ENCODE measurements at places on chromosomes 1 and 21.

GRCh38 chr1:225780630-225781029 is 3.0 kb downstream of the SRP9 start:
- no peak for DNase-seq

GRCh38 chr1:67688526-67689219 is 3.7 kb downstream of the GADD45A start:
- no peak for DNase-seq

- no peak for DNase-seq
These were observed 6.8 kb upstream of the SLAMF1 start for GRCh38 chr1:160653620-160654016.

GRCh38 chr1:93608187-93609109 is 73.2 kb downstream of the BCAR3 start:
- no peak for DNase-seq

- DNase-seq: no peak
These were observed 64.9 kb downstream of the TOR1AIP2 start for GRCh38 chr1:179812501-179813292.

- peak; percentile 48 for DNase-seq
These were observed 75.2 kb downstream of the KIFAP3 start for GRCh38 chr1:169999331-169999741.

GRCh38 chr1:30731806-30732276 is 8.5 kb upstream of the MATN1 start:
- no peak for DNase-seq

DNA sequence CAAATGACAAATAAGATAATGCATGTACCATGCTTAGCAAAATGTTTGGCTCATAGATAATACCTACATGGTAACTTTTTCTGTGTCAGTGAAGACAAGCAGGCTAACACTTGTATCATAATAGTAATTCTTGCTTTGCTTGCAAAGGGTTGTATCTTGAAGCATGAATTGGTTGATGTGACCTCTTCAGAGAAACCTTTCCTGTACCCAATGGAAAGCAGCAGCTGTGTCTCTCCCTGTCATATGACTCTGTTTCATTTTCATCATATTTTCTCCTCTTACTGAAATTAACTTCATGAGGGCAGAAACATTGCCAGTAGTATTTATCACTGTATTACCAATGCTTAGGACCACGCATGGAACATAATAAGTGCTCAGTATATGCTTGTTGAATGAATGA is 4.4 kb downstream of the SH2D1B start:
- DNase-seq: no peak

DNA sequence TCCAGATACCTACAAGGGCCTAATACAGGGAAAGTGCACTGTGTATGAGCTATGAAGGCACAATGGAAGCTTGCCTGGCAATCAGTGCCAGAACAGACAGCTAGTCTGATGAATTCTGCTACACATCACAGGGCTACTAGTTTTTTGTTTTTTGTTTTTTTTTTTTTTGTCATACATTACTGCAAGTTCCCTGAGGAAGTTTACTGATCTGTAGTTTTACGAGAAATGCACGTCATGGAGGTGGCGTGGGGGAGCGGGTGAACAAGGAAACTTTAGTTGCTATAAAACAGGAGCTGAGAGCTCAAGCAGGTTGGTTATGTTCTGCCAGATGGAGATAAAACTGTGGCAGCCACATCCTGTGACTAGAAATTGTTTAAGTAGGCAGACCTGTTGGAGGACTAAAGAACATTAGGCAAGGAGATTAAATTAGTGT is 17.7 kb downstream of the PTPRC start:
- no peak for DNase-seq

GRCh38 chr1:115091572-115091971 is 2.3 kb upstream of the TSPAN2 start:
- no peak for DNase-seq

DNA sequence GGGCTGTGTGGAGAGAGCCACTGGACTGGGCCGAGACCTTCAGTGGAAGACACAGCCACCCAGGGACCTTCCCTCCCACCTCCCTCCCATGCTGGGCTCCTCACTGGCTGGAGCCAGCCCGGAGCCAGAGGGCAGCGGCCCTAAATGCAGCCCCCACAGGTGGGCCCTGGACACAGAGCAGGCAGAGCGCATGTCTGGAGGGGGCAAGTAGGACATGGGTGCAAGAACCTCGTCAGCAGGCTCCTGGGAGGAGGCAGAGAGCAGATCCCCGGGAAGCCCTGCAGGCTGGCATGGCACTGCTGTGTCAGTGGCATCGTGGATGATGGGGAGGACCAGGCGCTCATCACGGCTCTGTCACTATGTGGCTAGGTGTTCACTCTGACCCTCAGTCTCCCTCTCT is 45.7 kb downstream of the DMRTB1 start:
- no peak for DNase-seq

- no peak for DNase-seq
These were observed 105.6 kb upstream of the COG2 start for GRCh38 chr1:230536641-230537155.

- no peak for DNase-seq
These were observed 158.0 kb downstream of the EIF4G3 start for GRCh38 chr1:21018673-21019072.

GRCh38 chr1:157147906-157148700 is 9.9 kb upstream of the ETV3 start:
- no peak for DNase-seq

- no peak for DNase-seq
These were observed 437.8 kb downstream of the PTBP2 start for GRCh38 chr1:97159342-97159741.

DNA sequence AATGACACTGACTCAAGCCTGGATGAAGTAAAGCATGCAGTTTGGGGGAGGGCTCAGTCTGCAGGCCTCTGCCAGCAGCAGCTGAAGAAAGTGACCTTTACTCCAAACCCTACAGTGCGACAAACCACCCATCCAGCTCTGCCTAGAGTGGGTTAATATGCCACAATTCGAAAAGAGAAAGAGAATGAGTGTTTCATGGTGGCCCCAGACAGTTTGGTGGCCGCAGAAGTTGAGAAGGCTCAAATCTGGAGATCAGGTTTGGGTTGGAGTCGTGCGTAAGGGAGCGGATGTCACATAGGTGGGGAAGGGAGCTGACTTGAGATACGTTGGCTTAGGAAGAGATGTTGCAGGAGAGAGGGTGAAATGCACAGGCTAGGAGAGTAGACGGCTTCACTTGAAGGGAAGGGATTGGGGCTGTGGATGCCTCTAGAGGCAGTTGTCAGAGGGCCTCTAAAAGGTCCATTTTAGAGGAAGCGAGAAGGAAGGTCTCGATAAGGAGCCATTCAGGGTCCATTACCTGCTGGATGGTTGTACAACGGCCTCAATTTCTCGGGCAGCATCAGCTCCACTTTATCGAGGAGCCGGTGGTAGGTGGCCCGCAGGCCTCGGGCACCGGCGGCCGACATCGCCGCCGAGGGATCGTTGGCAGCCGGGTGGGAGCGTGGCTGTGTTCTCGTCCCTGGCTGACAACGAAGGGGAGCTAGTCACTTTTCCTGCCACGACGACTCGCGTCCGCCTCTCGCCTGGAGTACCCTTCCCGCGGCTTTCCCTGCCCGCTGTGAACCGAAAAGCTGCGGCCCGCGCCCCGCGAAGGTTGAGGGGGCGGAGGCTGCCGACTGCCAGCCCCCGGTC is 1.0 kb upstream of the DCAF6 start:
- DNase-seq: no peak

- DNase-seq: no peak
These were observed 3.3 kb downstream of the PLA2G5 start for GRCh38 chr1:20073256-20073655.

DNA sequence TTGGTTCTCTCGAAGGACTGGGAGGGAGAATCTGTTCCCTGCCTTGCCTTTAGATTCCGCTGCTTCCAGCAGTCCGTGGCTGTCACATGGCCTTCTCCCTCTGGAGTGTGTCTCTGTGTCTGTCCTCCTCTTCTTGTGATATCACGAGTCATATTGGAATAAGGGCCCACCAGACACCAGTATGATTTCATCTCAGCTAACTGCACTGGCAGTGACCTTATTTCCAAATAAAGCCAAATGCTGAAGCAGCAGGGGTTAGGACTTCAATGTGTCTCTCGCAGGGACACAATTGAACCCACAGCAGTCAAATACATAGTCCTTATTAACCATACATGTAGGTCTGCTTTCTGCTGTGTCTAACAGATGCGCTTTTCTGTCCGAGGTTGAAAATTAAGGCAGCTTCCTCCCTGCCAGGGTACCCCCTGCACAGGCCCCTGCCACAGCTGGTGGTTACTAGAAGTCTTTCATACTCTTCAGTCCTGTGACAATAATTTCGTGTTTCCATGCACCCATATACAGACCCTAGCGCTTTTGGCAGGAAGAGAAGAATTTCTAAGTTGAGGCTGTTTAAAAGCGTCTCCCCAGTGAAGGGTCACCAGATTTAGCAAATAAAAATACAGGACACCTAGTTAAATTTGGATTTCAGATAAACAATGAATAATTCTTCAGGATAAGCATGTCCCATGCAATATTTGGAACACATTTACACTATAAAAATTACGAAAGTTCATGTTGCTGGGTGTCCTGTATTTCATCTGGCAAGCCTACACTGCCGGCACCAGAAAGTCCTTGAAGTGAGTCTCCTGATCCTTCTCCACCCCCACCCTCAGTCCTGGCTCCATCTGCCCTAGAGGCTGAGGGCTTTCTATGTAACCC is 182.1 kb downstream of the ETS2 start:
- no peak for DNase-seq

GRCh38 chr1:44036409-44037139 is 5.3 kb upstream of the SLC6A9 start:
- no peak for DNase-seq

DNA sequence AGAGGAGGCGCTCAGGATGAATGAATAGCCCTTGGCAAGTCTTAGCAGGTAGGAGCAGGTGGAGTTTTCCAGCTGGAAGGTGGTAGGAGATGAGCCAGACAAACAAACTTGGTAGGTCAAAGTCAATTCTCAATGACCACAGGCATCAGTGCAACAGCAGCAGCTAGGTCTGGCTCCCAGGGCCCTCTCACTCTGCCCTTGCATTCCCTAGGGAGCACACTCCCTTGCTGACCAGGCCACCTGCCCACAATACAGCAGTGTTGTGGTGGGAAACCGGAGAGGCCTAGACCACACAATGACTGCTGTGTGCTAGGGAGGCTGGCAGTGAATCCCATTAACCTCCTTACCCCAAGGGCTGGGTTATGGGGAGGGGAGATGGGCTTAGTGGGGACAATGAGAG is 13.0 kb upstream of the PAQR6 start:
- no peak for DNase-seq

- no peak for DNase-seq
These were observed 144.7 kb upstream of the SPATA6 start for GRCh38 chr1:48616710-48617109.

GRCh38 chr1:37493336-37494098 is 19.1 kb downstream of the ZC3H12A start:
- no peak for DNase-seq

DNA sequence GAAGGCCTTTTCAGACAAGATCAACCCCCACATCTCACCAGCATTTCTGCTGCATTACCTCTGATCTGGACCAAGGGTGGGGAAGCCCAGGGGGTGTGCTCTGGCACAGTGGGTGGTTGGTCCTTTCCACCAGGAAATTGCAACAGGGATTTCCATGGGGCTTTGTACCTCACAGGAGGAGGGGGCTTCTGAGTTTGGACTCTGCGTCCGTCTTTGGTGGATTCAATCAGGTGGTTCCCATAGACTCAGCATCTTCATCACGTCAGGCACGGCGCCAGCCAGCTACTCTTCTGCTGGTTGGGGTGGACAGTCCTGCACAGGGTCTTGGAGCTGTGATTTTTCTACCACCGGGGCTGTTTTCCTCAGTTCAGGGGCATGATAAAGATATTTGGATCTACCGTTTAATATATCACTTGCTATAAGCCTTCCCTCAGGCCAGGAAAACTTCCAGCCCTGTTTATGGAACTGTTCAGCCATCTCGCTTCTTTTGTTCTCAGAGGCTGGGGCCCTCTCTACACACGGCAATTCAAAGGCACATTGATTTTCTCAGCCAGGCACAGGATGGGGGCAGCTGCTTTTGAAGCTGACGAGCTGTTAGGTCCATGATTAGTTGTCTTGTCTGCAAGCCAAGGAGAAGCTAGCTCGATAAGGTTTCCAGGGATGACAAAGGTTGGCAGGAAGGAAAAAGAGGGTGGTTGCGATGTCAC is 467.3 kb downstream of the CAMTA1 start:
- DNase-seq: no peak

DNA sequence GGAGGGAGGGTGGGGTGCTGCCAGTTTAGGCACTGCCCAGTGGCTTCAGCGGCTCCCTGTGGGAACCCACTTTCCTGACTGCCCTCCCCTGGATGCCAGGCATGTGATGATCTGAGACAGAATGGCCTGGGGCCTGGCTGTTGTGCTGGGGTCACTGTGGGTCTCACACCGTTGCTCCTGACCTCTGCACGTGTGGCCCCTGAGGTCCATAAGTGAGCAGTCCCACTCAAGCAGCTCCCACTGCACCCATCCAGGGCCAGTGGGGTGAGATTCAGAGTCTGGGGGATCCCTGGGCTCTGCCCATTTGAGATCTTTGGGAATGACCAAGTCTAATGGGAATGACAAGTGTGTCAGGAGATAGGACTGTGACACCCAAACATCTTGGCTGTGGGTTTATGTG is 18.0 kb downstream of the PODN start:
- DNase-seq: no peak

DNA sequence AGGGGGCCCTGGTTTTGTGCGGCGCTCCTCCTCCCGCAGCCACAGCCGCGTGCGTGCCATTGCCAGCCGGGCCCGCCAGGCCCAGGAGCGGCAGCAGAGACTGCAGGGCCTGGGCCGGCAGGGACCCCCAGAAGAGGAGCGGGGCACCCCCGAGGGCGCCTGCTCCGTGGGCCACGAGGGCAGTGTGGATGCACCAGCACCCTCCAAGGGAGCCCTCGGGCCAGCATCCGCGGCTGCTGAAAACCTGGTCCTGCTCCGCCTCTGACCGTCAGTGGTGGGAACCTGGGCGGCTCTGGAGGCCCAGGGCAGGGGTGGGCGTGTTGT is 21.5 kb downstream of the PANK4 start:
- DNase-seq: no peak

- no peak for DNase-seq
These were observed 8.1 kb downstream of the LRRC53 start for GRCh38 chr1:74504125-74504932.

DNA sequence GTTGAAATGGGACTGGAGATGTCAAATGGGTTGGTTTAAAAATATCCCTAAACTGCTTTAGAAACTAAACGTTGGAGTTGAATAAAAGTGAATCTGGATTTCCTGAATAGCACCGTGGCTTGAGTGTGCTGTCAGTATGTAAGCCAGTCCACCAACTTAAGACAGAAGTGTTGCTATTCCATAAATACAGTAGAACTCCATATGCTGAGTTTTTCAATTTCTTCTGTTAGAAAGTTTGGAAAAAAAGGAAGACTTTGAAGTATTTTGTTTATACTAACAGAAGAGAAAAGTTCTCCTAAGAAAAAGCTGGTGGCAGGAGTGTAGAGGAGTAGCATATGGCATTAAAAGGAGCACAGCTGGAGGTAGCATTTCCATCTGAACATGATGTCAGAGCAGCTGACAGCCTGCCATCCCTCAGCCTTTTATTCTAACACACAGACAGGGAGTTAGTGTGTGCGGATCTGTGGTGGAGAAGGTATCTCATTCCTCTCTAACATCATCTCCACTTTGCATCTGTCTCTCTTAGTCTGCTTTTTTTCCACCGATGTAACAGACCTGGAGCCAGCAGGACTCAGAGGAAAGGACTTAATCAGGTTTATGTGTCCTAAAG is at the start of gene ZBTB18:
TSS of gene ZBTB18 (plus strand) at position 449 of the 610 bp plus-strand sequence. CDS start at position 598, 149 bp downstream.
- DNase-seq: peak; percentile 34

Measured in non-pigmented ciliary epithelial cell (primary cell).